ENCODE measurements at places on chromosomes 4 and X.

DNA sequence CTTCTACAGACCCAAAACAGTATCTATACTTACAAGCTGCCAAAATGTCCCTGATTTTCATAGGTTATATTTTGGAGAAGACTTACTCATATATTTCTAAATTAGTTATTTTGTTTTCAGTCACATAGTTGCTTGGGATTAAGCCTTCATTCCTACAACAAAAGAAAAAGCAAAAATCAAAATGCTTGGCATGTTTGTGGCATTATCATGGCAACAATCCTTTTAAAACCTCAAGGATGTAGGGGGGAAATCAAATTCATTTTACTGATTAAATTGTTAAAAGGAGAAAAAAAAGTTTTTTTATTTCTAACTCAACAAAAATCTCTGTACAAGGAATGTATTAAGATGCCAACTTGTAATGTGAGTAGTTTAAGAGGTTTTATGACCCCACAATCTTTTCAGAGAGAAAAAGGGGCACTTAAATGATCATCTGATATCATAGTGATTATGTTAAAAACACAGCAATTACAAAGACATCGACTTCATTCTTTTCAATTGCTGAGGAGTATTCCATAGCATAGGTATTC lies 23.5 kb downstream of the TXK start:
- no peak for DNase-seq

DNA sequence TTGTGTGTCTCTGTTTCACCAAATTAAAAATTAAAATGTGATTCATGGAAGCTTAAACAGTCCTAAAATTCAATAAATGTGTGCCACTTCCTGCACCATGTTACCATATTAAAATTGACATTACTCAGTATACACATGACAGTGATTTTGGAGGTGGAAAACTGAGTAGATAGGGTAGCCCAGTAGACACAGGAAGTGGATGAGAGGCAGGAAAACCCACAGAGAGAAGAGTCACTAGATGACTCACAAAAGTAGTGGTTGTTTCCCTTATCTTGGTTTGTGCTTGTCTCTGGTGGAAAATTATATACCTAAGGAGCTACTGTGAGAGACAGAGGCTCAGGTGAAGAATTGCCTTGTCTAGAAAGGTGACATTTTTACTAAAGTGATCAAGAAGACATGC lies 375.8 kb upstream of the CXorf51B start:
- DNase-seq: no peak

DNA sequence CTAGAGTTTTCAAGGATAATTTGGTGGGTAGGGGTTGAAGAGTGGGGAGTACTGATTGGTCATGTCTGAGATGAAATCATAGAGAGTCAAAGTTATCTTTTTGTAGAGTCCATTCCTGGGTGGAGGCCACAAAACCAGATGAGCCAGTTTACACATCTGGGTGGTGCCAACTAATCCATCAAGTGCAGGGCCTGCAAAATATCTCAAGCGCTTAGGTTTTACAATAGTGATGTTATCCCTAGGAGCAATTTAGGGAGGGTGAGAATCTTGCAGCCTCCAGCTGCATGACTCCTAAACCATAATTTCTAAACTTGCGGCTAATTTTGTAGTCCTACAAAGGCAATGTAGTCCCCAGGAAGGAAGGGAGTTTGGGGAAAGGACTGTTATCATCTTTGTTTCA lies 988.3 kb upstream of the LCORL start:
- DNase-seq: no peak

GRCh38 chr4:184937745-184938144 lies 80.5 kb upstream of the HELT start:
- no peak for DNase-seq

DNA sequence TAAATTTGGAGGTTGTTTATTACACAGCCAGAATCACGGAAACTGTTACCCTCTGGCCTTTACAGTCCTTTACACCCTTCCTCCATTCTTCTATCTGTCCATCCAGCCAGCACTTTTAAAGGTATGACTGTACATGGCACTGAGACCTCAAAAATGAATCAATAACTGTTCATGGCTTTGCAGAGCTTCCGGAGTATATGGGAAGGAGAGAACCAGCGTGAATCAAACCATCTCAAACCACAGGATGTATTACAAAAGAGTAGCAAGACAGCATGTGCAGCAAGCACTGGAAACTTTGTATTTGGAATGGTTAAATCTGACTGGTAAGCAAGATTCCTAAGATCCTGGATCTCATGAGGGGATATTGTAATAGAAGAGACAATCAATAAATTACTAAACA lies 228.5 kb upstream of the CASK start:
- DNase-seq: no peak

- DNase-seq: no peak
Observed at GRCh38 chr4:61648264-61648663, 448.1 kb downstream of the ADGRL3 start.

DNA sequence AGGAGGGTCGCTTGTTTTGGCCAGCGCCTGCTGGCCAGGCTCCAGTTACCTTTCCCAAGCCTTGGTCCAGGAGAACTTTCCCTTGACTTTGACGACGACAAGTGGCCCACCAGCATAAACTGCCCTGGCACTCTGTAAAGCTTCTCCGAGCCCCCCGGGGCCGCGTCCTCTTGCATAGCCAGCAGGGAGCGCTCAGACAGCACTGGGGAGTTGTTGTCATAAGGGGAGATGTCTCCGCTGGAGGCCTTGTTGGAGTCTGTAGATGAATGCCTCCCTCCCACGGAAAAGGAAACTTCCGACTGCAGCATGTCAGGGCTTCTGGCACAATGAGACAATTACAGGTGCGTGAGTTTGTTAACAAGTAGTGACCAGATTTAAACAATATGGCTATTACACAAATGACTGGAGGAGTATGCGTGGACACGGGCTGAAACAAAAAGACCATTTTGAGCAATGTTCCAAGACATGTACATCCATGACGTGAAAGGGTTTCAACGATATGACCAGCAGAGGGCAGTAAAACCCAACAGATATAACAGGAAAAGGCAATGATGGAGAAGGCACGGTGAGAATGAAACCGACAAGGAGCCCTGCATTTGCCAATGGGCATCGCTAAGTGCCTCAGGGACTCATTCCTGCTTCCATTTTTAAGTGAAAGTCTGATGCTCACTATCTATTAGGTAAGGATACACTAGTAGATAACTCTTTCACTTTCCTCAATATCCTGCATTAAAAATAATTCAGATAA lies 33.0 kb downstream of the HCCS start:
- peak; percentile 12 for DNase-seq

- no peak for DNase-seq
Observed at GRCh38 chr4:145842224-145842887, 96.3 kb downstream of the ZNF827 start.

GRCh38 chr4:167233685-167234315 lies 494 bp downstream of the SPOCK3 start:
- no peak for DNase-seq

DNA sequence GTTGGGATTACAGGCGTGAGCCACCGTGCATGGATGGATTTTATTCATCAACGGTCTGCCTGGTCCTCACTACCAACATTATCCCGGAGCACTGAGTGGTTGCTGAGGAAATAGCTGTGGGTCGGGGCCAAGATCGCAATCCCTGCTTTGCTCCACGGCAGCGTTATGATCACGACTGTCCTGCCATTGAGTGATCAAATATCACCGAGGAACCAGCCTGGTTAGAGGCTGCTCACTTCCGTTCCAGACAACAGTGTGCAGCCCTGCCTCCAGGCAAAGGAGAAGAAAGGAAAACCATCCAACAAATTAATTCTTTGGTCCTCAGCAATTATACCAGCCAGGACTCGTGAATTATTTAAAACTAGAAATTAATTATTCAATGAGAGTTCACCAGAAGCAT lies 70.6 kb upstream of the TBL1X start:
- DNase-seq: no peak

- DNase-seq: no peak
Observed at GRCh38 chrX:1542994-1543725, 6.2 kb upstream of the P2RY8 start.

GRCh38 chrX:153707406-153707805 lies 16.8 kb downstream of the BCAP31 start:
- DNase-seq: no peak

DNA sequence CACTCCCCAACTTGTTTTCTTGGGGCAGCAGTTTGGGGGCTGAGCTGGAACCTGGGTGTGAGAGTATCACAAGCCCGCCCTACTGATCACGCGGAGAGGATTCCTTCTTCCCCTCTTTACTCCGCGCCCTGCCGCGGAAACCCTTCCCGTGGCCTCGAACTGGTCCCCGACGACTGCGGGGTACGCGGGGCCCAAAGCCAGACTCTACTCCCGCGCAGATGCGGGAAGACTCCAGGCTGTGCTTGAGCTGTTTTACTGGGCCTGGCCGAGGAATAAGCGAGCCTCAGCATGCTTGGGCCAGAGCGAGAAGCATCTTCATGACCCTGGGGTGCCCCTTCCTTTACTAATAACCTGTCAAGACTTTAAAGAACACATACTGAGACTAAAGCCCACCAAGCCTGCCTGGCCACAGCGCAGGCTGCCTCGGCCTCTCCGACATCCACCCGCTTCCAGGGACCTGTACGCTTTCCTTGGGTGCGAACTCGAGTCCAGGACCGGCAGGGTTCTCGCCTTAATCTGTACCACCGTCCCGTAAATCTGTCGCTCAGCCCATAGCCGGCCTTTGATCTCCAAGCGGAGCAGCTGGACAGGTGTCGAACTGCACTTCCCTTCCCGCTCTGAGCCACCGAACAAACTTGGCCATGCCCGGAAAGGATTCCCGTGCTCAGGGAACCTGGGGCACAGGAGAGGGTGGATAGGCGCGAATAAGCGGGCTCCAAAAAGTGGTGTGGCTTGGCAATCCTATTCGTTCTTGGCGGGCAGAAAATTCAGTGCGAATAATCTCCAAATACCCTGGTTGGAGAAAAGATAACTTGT lies 55.0 kb upstream of the TMEM33 start:
- DNase-seq: no peak

DNA sequence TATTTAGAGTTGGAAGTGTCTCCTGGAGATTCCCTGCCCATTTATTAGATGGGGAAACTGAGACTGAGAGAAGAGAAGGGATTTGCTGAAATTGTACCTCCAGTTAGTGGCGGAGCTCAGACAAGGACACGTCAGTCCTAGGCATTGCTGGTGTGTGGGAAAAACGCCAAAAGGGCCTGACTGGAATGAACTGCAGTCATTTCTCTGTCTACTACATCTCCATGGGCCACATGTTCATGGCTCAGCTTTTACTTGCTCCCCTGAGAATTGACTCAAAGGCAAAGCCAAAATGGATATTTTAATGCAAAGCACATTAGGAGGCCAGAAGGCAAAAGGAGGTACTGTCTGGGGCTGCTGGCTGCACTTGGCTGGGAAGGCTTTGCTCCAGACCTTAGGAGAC lies 3.9 kb downstream of the TFDP3 start:
- no peak for DNase-seq

DNA sequence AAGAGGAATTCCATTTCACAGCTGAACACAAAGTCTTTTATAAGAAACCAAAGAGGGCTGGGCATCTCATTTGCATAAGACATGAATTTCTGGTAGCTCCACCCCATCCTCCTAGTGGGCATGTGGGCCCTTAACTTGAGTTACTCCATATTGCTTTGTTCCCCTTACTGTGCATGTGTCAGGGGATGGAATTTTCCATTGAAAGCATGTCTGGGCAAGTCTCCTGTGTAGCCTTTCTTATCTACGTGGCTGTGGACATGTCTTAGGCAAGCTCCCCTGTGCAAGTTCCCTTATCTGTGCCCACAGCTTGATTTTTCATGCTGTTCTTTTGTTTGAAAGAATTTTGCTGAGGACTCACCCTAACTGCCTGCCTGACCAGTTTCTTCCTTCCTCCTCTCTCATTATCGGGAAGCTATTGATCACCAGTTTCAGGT lies 123.5 kb upstream of the JADE1 start:
- no peak for DNase-seq

- peak; percentile 74 for DNase-seq
Observed at GRCh38 chr4:2412534-2412884, 5.9 kb downstream of the ZFYVE28 start.

DNA sequence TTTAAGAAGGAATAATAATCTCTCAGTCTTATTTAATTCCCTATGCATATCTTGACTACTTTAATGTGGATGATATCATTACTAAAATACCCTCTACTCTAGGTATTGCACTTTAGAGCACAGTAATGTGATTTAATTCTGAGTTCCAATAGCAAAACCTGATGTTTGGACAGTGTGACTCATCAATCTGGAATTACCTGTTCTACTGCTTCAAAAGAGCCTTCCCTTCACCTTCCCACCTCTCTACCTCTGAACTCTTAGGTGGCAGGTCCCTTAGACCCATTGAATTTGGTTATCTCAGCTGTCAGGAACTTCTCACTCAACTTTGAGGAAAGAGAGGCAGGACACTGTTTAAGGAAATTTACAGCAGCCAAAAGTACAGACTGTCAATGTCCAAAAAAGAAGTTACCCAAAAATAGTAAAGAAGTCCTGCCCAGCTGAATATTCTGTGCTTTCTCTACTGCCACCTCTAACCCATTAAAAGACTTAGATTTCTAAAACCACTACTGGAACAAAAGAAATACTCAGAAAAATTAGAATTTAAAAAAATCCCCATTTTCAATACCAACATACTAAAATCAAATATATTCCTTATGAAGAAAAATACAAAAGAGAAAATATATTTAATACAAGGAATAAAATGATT lies 123.1 kb upstream of the GPM6A start:
- no peak for DNase-seq

- no peak for DNase-seq
Observed at GRCh38 chr4:139247241-139247640, 32.8 kb downstream of the MGARP start.

GRCh38 chrX:109719264-109719663 lies 13.8 kb downstream of the ACSL4 start:
- DNase-seq: no peak

DNA sequence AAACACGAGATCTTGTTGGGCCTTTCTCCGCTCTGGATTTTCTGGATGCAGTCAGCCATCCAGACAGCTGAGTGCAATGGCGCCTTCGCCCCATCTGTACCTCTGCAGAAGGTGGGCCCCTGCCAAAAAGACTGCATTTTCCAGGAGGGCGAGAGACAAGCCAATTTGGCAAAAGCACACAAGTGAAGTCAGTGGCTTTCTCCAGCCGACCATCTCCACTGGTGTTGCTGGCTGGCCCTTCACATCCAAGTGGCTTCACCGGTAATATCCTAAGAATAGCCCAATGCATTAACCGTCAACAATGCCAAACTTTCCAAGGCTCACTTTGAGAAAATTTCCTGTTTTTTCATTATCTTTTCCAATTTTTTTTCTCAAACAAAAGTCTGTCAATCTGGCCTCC lies 96.2 kb upstream of the MXRA5 start:
- DNase-seq: no peak
